Prostate gland (tissue), 2 donors: ENCODE measurements at places on chromosomes 6 and 20.

DNA sequence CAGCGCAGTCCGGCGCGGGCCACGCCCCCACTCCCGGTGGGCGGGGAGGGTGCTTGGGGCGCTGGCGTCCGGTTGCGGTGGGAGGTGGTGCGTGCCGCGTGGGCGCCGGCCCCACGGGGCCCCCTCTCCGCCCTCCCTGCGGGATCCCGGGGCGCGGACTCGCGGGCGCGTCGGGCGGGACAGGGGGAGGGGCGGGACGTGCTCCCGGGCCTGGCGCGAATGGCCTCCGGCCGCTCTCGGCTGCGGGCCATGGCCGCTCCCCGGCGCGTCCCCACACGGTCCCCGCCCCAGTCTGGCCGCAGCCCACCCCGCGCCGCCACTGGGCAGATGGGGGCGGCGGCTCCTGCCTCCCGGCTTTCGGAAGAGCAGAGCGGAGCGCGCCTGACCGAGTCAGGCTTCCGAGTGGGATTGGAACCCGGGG, 771 bp upstream of the PPP1R3G start:
- DNase-seq = no peak

DNA sequence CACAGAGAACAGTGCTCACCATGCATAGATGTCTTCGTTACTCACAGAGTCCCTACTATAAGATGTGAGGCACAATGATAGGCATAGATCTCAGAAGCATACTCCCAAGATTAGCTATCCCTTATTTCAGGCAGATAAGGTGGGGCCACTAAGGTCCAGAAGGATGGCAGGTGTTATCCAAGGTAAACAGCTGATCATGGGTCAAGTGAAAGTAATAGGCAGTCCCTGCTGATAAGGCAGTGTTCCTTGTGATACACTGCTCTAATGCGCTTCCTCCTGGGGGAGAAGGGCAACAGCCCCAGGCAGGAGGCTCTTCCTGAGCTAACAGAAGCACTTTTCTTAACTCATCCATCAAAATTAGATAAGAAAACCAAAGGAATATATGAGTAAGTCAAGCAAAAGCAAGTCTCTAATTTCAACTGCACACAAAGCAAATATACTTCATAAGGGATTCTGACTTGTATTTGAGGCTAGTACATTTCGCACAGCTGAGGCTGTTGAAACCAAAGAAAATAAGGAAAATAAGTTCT, 42.2 kb downstream of the METTL24 start:
- DNase-seq = no peak

DNA sequence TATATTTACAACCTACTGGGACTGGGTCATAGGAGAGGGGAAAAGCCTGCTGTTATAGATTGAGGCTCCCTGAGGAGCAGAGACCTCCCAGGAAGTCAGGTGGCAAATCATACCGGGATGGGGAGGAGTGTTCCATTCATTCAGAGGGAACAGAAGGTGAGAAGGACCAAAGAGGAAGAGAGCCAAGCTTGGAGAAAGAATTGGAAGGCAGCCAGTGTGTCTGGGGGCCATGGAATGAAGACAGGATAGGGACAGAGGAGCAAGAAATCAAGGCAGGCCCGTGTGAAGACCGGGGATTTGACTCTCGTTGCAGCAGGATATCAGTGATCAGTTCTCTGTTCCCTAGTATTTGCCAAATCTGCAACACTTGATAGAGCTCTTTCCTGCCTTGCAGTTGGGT, 5.7 kb upstream of the ZNF217 start:
- no peak for DNase-seq

DNA sequence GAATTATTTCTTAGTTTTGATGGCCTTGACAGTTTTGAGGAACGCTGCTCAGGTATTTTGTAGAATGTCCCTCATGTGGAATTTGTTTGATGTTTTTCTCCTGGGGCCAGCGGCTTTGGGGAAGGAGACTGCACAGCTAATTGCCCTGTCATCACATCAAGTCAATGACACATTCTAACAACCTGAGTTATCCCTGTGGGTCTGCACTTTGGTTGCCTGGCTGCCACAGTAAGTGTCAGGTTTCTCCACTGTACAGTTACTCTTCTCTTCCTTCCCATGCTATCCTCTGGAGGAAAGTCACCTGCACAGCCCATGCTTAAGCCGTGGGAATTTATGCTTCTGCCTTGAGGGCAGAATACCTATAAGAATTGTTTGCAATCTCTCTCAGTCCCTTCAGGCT, 1.4 kb upstream of the TREML4 start:
- DNase-seq = no peak

GRCh38 chr6:14721103-14721758, 524.6 kb upstream of the JARID2 start:
- DNase-seq = no peak

GRCh38 chr20:4090756-4091489, 75.6 kb upstream of the RNF24 start:
- no peak for DNase-seq

DNA sequence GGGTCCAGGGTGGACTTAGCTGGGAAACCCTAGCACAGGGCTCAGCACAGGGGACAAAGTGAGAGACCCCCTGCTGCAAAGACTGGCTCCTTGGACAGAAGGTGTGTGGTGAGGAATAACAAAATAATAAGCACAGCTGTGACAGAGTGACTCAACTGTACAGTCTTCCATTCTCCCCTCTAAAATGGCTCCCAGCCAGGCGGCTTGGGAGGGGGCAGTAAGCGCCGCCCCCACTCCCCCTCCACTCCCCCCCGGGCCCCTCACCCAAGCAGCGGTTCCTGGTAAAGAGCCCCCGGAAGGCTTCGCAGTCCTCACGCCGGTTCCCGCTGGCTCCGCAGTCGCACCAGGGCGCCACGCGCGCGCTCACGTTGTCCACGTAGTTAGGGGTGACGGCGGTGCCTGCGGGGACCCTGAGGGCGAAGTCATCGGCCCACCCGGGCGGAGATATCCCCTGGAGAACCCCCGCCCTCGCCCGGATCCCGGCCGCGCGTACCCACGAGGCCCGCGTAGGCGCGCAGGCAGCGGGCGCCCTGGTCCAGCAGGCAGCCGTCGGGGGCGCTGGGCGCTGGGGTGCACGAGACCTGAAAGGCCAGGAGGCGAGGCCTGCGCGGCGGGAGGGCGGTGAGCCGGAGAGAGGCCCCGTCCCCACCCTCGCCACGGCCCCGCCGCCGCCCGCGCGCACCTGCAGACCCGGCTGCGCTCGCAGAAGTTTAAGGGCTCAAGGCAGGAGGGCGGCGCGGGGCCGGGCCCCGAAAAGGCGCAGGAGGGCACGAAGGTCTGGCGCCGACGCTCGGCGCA, 2.7 kb downstream of the GFRA4 start:
- DNase-seq = no peak

DNA sequence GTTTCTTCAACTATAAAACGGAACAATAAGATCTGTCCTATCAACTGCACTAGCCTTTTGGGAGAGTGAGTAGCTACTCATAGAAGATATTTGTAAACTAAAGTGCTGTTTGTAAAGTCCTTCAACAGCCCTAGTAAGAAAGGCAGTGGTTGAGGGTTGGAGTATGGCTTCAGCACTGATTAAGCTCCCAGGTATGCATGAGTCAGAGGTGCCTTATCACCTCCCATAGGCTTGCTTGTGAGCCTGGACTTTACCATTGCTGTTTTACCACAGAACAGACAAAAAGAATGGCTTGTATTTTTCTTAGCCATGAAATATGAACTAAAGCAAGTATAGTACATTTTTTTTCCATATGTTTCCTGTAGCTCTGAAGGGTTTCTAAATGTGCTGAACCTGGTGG, 44.1 kb downstream of the SAMD3 start:
- no peak for DNase-seq

GRCh38 chr6:21135484-21136013, 458.0 kb upstream of the SOX4 start:
- DNase-seq = no peak
